Stimulated activated naive CD4-positive, alpha-beta T cell treated with Interleukin-2 at 50 U/mL for 16 hours (primary cell): ENCODE measurements at places on chromosomes 13 and 19.

DNA sequence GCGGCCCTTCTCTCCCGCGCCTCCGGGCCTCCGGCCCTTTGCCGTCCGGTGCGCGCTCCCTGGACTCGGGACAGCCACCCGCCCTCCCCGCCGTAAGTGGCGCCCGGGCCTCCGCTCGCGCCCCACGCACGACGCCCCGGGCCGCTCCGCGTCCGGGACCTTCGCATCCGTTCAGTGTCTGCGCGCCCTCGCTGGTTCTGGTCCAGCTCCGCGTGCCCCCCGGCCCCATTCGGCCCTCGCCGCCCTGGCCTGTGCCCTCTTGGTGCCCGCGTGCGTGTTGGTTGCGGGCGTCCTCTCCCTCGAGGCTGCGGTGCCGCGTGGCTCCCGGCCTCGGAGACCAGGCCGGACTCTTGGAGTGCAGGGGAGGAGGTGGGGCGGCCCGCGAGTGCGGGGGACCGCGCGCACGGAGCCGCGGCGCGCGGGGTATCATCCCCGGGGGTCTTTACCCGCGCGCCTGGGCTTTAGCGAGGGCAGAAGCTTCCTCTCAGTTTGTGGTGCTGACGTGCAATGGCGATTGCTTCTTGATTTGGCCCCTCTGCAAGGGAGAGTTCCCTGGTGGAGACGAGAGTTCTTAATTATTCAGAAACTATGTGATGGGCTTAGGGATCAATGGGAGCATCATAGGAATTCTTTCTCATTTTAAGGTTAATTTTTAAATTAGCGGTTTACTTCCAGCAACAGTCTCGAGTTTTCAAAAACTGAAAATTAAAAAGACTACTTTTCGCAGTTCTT, 757 bp downstream of the WASF3 start:
- no peak for DNase-seq

DNA sequence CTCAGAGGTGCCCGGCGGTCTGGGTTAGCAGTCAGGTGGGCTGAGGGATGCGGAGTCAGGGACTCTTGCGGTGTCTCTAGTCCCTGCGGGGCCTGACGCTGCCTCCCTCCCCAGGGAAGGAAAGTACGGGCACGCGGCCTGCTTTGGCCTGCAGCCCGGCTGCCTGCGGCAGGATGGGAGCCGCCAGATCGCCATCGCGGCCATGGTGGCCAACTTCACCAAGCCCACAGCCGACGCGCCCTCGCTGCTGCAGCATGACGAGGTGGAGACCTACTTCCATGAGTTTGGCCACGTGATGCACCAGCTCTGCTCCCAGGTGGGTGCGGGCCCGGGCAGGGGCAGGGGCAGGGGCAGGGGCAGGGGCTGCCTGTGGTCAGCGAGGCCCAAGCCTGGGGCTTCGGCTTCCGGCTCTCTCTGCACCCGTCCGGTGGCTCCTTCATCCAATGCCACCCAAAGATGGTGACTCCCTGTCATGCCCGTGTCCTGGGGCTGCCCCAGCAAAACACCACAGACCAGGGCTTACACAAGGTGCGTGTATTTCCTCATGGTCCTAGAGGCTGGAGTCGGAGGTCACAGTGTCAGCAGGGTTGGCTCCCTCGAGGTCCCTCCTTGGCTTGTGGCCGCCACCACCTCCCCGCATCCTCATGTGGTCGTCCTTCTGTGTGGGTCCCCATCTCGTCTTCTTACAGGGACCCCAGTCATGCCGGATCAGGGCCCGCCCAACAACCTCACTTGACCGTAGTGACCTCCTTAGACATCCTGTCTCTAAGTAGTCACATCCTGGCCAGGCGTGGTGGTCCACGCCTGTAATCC, 11.3 kb upstream of the ZNF554 start:
- no peak for DNase-seq

DNA sequence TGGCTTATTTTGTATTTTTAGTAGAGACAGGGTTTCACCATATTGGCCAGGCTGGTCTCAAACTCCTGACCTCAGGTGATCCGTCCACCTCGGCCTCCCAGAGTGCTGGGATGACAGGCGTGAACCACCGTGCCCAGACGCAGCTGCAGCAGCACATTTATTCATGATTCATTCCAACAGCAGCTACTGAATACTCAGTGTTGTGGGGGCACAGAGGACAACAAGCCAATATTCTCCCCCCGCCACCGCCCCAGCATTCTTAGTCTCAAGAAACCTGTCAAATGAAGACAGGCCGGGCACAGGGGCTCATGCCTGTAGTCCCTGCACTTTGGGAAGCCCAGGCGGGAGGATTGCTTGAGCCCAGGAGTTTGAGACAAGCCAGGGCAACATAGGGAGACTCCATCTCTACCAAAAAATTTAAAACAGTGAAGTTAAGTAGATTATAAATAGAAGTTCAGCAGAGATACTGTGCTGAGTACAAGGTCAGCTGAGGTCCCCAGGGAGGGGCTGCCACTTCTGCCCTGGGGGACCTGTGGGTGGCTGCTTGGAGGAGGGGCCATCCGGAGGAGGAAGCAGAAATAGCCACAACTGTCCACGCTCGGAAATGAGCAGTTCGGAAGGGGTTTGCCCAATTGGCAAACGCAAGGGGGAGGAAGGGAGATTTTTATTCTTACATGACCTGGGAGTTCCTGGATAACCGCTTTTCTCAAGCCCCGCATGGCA, 4.3 kb downstream of the DOT1L start:
- no peak for DNase-seq

GRCh38 chr19:2779121-2779740, 3.8 kb downstream of the SGTA start:
- no peak for DNase-seq

DNA sequence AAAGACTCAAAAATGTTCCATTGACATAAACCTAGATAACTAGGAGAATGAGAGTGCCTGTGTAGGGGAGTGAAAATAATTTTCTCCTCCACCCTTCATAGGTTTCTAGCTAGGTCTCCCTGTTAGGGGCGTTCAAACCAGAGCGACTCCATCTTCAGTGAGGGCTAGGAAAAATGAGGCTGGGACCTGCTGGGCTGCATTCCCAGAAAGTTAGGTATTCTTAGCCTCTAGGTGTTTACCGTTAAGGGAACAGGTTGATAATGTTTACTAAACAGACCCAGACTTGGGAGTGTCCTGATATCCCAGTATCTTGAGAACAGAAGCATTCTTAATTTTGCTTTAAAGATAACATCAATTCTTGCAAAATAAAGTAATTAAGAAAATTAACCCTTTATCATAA, 20.1 kb downstream of the PABPC3 start:
- no peak for DNase-seq
